ENCODE measurements at places on chromosomes 6 and 20.

- no peak for DNase-seq
Measured at GRCh38 chr20:17021481-17021880, 205.4 kb upstream of the PCSK2 start.

- DNase-seq, result no peak
Measured at GRCh38 chr6:70113171-70113570, 189.7 kb downstream of the COL9A1 start.

- DNase-seq, result no peak
Measured at GRCh38 chr20:24784607-24785006, 164.5 kb upstream of the CST7 start.

DNA sequence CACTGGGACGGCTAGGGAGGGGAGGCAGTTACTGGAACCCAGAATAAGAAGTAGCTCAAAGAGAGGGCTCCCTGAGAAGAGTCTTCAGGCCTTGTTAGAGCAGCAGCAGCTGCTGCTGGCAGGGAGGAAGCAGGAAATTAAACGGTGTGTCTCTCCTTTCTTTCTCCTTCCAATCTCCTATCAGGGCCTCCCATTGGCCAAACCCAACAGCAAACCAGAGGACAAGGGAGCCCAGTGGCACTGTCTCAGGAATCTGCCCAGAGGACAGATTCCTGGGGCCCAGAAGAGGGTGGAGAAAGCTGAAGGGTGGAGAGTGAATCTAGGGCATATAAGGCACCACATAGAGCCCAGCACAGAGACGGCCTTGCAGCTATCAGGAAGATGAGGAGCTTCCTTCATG lies 10.2 kb downstream of the BTN3A1 start:
- DNase-seq, result no peak

Data from neuronal stem cell (in vitro differentiated cells).